ENCODE measurements at places on chromosomes 3 and 15.

DNA sequence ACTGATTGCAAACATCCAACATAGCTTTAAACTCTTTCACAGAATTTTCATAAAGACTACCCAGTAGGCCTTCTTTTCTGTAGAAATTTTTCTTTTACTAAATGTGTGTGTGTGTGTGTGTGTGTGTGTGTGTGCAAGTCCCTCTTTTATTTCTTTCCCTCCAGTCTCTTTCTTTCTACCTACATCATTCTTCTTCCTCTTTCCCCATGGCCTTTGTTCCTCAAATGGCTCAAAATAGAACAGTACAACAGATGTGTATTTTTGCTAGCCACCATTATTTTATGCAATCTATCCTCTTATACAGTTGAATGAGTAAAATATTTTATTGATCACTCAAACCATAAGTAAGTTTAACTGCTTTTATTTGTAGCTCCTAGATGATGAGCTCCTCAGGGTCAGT lies 76.4 kb downstream of the USF3 start:
- DNase-seq: no peak

DNA sequence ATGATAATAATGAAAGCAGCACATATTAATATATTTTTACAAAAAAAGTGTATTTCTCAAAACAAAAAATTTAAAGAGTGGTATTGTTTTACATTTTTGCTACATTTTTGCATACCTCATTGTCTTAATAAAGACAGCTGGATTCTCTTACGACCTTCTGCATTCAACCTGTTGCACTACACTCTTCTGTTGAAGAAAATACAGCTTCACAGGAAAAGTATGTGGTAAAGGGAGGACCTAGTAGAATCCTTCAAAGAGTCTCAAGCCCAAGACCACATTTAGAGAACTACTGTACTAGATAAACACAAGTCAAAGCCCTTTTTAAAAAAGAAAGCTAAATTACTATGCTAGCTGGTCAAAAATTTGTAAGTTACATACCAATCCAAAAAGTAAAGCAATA lies 7.9 kb downstream of the ZNF280D start:
- DNase-seq: no peak

DNA sequence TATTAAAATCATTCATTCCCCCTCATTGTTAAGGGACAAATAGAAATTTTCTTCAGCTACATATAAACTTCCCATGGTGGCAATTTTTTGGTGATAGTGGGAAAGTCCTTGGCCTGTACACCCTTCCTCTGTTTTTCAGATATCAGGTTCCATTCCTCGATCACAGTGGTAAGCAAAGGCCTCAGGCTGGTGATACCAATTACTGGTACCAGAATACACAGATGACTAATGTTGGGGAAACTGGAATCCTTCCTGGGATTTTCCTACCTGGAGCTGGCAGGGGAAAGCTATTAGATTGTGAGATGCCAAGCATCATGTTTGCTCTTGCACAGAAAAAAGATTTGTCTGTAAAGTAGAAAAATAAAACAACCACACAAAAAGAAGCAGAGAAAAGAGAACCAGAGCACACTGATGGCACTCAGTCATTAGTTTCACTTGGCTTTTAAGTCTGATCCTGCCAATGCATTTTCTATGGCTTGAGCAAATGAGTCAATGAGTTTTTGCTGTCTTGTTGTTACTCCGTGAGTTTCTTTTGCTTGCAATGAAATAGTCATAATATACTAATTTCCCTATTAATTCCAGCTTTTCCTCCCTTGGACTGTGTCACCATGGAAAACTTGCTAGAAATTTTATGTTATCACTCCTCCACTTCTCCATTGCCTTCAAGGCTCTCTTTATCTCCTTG lies 795.0 kb downstream of the ROBO1 start:
- DNase-seq: no peak

GRCh38 chr3:19029837-19030521 lies 118.3 kb upstream of the KCNH8 start:
- no peak for DNase-seq

GRCh38 chr15:66706225-66706732 lies 4.2 kb downstream of the SMAD6 start:
- no peak for DNase-seq

DNA sequence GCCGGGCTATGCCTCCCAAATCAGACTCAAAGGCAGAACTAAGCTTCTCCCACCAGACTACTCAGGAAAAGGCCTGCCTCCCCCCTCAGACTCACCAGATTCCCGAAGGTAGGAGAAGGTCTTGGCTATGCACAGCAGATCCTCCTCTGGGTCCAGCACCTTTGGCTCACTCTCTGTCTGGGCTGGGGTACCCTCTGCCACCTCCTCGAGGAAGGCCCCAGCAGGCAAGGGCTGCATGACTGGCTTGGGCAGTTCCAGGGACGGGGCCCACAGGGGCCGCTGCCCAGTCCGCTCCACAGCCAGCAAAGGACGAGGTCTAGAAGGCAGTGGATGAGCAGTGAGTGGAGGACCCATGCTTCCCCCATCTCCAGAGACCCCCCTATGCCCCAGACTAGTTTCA lies 3.3 kb downstream of the CISH start:
- no peak for DNase-seq

- DNase-seq: no peak
Observed at GRCh38 chr3:147387291-147387884, 19.0 kb downstream of the ZIC4 start.

DNA sequence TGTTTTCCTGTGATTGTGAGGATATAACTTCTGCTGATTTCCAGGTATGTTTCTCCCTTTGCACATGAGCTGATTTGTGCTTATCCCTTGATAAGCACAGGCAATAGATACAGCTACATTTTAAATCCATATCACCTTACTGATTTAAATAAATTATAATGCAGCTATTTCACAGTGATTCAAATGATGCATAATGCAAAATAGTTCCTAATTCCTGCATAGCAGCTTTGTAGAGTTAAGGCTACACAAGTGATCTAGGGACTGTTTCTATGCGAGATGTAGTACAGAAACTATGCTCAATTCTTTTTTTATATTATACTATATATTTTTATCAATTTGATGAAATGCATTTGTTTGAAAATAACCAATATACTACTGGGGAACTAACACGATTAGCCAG lies 334.2 kb downstream of the LRTM1 start:
- DNase-seq: no peak

DNA sequence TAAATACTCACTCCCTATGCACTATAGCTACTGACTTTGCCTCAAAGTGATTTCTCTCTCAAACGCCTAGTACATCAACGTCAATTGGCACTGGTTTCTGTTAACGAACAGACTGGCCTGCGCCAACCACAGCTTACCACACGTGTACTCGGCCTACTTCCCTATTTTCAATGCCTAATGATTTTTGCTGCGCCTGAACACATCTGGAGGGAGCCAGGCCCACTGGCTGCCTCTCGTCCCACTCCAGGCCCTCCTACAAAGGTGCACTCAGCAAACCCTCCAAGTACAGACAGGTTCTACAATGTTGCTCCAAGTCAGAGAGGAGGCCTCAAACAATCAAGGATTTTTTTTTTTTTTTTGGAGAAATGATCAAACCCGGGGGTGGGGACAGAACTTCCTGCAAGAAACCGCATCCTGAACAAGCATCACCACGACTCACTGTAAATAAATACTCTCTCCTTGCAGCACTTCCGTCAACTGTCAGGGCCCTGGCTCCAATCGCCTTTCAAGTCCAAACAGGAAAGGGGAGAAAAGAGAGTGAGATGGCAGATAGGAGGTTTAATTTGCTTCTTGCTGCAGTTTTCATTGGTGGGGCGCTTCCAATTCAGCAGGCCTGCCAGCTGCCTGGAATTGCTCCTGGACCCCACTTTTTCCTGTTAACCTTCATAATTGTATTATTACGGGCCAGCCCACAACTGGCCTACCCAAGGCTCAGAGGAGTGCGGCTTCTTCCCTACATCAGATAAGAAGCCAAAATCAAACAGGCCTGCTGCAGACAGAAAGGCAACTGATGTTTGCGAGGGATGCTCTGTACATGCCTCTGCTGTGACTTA lies 139.3 kb downstream of the FOXP1 start:
- DNase-seq: no peak

DNA sequence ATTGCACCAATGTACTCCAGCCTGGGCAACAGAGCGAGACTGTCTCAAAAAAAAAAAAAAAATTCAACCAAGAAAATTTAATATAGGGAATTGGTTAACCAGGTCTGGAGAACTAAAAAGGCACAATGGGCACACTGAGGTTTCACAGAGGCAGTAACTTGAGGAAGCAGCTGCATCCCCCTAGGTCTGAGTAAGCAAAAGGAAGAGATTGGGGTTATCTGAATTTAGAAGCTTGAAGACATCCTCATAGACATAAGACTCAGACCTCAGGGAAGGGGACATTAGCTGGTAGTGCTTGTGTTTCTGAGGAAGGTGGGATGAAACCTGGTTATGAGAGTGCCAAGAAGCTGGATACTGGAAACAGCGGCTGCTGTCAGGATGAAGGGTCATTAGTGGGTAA lies 50.1 kb upstream of the LEKR1 start:
- no peak for DNase-seq

- DNase-seq: no peak
Observed at GRCh38 chr15:101765772-101766456, 37.4 kb upstream of the OR4F6 start.

DNA sequence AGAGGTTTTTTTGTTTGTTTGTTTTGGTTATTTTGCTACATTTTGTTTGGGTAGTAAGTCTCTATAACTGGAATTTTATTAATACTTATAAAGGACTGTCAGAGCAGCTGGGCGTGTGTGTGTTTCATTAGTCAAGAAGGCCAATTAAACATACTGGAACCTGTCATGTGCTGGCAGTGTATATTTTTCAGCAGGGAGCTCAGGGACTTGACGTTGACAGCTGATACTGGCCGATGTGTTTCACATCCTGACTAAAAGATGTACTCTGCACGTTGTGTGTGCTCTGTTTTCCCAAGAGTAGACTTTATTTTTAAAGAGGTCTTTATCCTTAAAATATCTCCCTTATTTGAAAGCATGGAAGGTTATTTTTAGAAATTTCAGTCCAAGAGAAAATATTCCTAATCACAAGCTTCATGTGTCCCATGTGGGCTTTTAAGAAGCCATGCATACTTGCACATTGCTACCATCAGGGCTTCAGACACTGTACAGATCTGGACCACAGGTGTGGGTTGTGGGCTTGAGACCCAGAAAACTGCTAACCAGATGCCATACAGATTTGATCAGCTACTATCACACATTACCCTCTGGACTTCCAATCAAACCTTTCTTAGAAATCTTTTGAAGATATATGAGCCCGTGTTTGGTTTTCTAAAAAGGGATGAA lies 135.9 kb downstream of the FEZF2 start:
- no peak for DNase-seq

DNA sequence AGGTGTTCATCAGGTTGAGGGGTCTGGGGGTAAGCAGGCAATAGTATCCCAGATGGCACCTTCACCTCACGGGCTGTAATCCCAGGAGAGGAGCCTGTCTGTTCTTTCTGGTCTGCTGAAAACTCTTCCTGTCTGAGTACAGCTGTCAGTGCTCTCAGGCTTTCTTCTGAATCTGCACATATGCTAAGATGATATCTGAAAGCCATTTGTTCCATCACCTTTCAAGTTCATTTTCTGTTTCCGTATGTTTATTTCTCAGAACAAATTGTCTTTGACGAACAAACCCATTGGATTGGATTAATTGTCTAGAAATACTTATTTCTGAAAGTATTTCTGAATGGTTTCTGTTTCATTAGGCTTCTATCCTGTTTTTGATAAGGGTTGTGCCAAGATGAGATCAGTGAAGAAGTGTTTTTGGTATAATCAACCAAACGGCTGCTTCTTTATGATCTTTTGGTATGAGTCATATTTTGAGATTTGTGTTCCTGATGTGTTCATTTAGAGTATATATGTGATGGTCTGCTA lies 13.3 kb downstream of the ZNF592 start:
- DNase-seq: no peak

DNA sequence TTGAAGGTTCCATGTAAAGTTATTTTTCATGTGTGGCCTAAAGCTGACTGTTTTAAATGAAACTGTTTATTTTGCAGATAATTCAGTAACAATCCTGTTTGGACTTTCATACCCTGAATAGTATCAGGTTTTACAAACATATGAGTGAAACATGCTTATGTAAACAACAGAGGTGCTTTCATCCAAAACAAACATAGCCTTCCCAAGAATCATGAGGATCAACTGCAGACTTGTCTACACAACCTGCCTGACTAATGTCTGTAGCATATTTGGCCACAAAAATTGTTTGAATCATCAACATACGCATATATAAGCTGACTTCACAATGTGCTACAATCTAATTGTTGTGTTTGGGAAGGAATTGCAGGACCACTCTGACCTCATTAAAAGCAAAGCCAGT lies 190.4 kb downstream of the DIPK2A start:
- DNase-seq: no peak

GRCh38 chr3:109548192-109548938 lies 211.0 kb upstream of the DPPA4 start:
- no peak for DNase-seq

- DNase-seq: no peak
Observed at GRCh38 chr3:172355836-172356235, 92.4 kb downstream of the GHSR start.

DNA sequence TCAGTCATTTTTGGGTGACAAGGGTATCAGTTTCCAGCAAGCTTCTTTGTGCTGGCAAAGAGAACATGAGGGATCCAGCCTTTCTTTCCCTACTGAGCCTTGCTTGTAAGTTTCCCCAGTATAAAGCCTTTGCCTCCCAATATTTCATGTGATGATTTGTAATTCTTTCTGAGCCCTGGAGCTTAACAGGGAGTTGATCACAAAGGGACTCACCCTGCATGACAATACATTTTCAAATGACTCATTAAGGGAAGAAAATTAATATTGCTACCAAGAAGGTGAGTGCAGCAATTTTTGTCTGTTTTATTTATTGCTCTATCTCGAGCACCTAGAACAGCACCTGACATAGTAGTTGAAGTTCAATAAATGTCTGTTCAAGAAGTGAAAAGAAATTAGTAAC lies 27.7 kb downstream of the OXSM start:
- no peak for DNase-seq

DNA sequence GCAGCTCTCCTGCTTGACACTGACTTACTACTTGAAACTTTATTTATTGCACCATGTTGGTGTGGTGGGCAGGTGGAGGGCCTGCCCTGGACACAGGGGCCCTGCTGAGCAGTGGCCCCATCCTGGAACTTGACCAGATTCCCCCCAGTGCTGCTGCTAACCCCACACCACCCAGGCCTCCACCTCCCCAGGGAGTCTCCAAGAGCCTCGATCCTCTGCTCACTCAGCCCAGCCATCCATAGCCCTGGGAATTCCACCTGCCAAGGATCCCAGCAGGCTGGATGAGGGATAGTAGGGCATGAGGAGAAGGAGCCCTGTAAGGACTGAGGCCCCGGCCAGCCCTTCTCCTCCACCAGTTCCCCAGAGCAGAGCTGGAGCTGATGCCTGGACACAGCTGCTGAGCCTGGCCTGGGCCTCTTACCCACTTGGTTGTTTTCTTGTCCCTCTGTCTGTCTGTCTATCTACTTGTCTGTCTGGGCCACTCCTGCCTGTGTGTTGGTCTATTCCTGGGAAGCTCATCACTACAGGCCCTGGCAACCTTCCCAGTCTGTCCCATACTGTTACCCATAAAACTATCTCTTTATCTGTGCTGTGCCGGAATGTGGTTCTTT lies 2.8 kb downstream of the CHAC1 start:
- no peak for DNase-seq

All from right renal pelvis (tissue), 4 donors.